GM23248 (cell line): ENCODE measurements at places on chromosomes 5 and 9. TPM values are rescaled to one million over a fixed set of nuclear protein-coding genes. Genes with fewer than 3 reads are reported as not detected.

DNA sequence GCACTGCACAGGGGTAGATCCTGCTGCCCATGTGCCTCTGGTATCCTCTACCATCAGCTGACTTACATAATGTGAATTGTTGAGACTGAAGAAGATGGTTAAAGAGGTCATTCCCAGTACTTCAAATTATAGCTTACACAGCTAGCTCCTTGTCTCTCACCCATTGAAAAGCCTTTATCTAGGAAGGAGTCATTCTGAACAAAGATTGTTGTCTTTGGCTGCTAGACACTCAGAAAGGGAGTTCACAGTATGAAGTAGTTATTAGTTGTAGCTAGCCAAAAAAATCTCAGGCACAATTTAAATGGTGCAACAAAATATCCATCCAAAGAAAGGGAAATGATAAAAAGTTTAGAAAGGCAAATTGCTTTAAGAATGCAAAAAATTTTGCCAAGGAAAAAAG, 102.0 kb upstream of the NREP start:
- DNase-seq, result peak; percentile 82

GRCh38 chr9:111668026-111668573, 6.7 kb downstream of the GNG10 start:
- DNase-seq, result no peak

GOLGA2 gene
- total RNA-seq, result 116 and 121 TPM in 2 replicates

DNA sequence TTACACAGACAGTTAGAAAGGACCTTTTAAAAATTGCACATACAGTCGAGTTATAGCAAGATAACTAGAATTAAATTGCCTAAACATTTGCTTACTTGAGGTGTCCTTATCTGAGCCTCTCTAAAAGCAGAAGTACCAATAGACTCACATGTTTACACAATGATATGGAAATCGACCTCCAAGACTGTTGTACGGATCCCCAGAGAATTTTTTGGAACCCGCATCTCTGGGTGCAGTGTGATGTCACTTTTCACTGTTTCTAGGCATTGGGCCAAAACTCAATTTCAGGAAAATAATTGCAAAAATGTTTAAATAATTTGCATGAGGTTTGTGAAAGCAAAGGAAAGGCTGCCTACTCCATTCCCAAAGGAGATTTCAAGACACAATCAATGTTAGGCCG, 63.1 kb upstream of the ATG10 start:
- no peak for DNase-seq

TMEFF1 gene
- 0.43 and 4.4 TPM in 2 replicates for total RNA-seq

DNA sequence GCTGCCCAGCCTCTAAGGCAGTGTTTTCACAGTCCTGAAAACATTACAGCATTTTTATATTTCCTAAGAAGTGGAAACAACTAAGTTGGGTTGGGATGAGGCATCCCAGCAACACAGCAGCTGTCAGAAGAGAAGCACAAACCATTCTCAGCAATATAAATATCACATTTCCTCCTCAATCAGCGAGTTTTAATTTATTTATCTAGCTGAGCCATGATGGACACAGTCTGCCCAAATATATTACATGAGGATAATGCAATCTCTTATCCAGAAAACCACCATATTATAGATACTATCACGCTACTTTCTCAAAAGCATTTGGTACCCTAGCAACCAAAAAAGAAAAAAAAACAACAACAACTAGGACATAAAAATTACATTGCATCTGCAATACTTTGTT, 158.5 kb downstream of the FSTL4 start:
- no peak for DNase-seq

- DNase-seq, result no peak
Measured at GRCh38 chr5:170195961-170196360, 36.8 kb upstream of the C5orf58 start.

GRCh38 chr5:170144286-170145023, 38.8 kb downstream of the FOXI1 start:
- no peak for DNase-seq

- DNase-seq, result peak; percentile 86
Measured at GRCh38 chr9:36136272-36136893, at the start of gene GLIPR2. GLIPR2 (plus strand) TSS chr9:36136733; CDS start chr9:36136779, 46 bp downstream.

DNA sequence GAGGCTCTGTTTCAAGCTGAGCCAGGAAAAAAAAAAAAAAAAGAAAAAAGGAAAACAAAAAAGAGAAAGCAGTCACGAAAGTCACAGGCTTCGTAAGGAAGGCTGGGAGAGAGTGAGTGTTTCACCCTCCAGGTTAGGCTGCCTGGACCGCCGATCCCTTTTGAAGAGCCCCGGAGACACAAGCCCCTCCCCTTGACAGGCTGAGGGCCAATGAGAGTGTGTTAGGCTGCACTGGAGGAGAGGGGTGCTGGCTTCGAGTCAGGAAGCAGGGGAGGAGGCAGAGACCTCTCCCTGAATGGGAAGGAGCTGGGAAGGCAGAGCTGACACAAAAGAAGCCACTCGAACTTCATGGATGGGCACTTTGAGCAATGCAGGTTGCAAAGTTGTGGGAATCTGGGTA, at the start of gene NMUR2:
TSS of gene NMUR2 (minus strand) at position 135 of the 400 bp plus-strand sequence. CDS start 166 bp downstream, outside the sequence.
- DNase-seq, result no peak

GRCh38 chr9:114115654-114116125, 16.6 kb upstream of the KIF12 start:
- no peak for DNase-seq

SH3RF2 gene
- not detected in 2 replicates for total RNA-seq

ALDH7A1 gene
- 41.3 and 45.8 TPM in 2 replicates for total RNA-seq

NINJ1 gene
- 19.1 and 24.9 TPM in 2 replicates for total RNA-seq

GRCh38 chr5:43429706-43430105, 17.5 kb upstream of the CCL28 start:
- no peak for DNase-seq
